ENCODE measurements at places on chromosomes 3 and 15.
A peak's percentile ranks its signal among the peaks of the same experiment; 100 is the strongest.

DNA sequence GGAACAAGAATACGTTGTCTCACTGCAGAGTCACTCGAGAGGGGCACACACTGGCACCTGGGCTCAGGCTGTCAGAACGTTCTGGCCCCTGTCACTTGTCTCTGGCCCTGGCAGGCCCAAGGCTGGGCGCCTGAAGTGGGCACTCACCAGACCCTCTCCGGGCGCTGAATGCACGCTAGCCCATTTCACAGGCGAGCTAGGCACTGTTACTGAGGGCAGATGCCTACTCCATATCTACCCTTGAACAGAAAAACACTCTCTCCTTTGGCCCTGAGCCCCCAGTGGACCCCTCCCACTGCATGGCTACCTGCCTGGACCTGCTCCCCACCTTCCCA, 42.3 kb upstream of the IQSEC1 start:
- no peak for DNase-seq

GRCh38 chr15:99967841-99968371, 234.7 kb upstream of the LYSMD4 start:
- DNase-seq: no peak

DNA sequence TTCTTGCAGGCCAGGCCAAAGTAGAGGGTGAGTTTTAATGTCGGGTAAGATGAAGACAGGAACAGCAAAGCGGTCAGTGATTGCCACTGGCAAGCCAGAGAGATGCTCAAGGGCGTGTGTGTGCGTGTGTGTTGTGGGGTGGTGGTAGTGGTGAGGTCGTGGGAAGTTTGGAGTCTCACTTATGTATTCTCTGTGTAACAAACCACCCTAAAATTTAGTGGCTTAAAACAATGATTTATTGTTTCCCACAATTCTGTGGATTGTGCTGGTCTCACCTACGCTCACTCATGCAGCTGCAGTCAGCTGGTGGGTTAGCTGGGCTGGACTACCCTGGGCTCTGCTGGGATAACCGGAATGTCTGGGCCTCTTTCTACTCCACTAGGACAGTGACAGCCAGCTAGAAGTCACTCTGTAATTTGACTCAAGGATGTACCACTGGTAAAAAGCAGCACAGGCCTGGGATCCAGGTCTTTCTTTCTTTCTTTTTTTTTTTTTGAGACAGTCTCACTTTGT, 50.9 kb upstream of the BHLHE40 start:
- DNase-seq: peak; percentile 25

GRCh38 chr3:103134023-103134724, 699.4 kb downstream of the ZPLD1 start:
- no peak for DNase-seq

DNA sequence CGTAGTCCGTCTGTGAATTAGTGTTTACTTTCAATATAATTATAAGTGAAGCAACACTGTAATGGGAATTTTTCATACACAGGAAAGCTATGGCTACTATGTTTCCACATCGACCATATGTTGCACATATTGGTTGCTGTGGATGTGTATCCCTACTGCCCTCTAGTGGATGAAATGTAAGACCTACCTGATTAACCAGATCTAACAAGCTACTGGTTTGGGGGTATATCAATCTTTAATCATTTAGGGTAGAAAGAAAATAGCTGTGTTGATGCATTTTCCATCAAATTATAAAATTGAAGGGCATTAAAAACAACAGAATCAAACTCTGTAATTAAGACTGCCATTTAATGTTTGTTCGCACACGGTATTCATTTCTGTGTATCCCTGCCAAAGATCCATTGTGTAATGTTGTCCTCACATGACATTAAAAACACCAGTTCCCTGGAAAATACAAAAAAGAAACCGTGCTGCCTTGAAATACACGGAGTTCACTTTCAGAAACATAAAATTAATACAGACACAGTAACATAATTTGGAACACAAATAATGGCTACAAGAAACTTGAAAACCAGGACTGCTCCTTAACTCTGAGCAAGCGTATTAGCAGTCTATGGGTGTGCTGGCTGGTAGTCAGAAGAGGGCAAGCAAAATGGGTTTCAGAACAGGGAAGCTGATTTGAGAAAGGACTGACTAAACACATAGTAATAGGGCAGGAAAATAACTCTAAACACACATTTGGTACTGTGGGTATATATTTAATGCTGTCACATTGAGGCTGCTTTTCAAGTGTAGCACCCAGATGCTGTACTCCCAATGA, 125.1 kb downstream of the TIGIT start:
- no peak for DNase-seq

GRCh38 chr3:184379358-184380184, at the start of gene CHRD:
CHRD (plus strand) TSS chr3:184380054; CDS start chr3:184380319, 265 bp downstream.
- DNase-seq: no peak

DNA sequence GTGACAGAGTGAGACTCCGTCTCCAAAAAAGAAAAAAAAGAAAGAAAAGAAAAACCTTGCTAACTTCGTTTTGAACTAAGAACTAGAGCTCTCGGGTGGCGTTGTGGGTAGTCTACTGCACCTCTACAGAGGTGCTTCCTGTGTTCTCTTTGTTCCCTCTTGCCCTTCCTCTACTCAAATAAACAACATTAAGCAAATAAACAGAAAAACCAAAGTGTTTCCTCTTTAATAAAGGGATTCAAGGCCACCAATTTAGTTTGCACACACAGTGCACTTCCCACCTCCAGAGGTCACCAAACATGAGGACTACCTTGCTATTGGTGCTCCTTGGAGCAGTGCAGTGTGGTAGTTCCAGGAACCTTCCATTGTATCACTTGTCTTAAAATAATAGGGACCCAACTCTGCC, 354.2 kb upstream of the TBL1XR1 start:
- no peak for DNase-seq

- no peak for DNase-seq
These were observed 133.3 kb upstream of the HACD2 start for GRCh38 chr3:123718108-123718507.

DNA sequence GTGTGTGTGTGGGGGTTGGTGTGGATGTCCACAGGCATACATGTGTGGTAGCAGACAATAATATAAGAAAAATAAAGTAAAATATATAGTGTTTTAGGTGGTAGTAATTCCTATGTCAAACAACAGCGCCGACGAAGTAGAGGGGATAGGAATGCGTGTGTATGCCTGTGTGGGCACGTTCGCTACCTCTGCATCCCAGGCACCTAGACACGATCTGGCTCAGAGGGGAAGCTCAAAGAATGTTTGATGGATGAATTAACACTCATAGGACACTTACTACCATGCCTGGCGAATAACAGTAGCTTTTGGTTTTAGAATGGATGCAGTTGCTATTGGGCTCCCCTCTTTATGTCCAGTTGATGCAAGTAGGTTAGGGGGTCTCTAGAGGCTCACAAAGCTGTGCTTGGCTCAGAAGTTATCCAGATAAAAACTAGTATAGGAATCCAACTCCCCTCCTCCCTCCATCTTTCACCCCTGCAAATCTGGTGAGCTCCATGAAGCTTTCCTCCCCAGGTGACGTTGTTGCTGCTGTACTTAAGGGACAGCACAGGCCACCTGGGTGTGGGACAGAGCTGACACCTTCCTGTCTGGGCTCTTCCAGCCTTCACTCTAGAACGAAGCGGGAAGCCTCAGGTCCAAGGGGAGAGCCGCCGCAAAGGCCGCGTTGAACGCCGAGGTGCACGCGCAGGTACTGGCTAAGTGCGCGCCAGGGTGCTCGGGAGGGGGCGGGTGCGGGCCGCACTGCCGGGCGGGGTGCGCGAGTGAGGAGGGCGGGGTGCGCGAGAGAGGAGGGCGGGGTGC, 192.6 kb upstream of the LYSMD4 start:
- DNase-seq: peak; percentile 66

- DNase-seq: no peak
These were observed 299.2 kb downstream of the ZPLD1 start for GRCh38 chr3:102733791-102734563.

DNA sequence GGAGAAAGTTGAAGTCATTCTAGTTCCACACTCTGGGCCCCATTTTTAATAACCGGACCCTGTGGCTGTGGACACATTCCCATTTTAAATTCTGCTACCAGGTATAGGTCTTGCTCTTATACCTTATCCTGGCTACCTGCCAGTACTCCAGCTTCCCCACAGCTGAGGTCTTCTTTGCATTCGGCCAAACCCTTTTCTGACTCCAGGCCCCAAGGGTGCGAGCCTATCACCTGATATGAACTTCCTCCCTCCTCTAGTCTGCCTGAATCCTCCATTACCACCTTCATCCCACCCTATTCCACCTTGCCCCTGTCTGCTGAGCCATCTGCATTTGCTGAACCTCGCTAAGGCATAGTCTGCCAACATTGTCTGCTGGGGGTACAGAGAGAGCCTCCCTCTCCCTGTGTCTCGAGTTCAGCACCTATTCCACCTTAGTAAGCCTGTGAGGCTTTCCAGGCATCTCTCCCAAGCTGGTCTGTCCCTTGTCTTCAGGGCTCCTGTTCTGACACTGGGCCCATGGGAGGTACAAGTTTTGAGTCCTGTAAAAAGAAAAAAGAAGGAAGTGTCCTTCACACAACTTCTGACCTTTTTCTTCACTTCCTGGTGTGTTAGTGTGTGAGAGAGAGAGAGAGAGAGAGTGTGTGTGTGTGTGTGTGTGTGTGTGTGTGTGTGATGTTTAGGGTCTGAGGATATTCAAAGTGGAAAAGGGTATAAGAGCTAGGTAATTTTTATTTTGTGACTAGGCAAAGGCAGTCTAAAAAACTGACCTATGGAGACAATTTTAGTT, 27.0 kb downstream of the PDE8A start:
- DNase-seq: no peak

DNA sequence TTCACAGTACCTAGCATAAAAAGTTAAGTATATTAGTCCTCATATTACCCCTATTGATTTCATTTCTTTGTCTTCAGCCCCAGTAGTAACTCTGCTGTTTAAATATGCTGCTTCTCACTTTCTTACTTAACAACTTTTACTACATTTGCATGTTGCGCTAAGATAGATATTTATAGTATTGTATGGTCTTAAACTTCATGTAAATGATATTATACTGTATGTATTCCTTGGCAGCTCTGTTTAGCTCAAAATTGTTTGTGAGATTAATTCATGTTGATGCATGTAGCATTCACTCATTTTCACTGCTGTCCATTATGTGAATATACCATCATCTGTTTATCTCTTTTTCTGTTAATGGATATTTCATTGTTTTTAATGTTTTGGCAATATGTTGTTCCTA, 64.4 kb downstream of the PPM1L start:
- no peak for DNase-seq

- no peak for DNase-seq
These were observed 81.6 kb upstream of the RPL32 start for GRCh38 chr3:12922881-12923431.

- no peak for DNase-seq
These were observed 334.9 kb downstream of the NEK10 start for GRCh38 chr3:27034255-27034654.

DNA sequence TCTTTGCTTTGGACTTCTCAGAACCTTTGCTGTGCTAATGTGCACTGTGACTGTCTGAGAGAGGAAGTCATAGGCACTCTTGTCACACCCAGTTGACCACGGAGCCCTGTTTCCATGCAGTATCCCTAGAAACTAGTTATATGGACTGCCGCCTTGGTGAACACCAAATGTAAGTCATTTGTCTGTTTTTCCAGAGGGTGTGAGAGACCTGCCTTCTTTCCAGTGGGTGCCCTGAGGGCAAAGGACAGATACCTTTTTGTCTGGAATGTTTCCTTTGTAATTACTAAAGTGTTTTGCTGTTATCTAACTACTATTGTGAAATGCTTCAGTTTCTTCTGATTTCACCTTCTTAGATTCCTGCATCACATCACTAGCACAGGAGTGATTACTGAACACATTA, 91.8 kb downstream of the LARS2 start:
- no peak for DNase-seq

DNA sequence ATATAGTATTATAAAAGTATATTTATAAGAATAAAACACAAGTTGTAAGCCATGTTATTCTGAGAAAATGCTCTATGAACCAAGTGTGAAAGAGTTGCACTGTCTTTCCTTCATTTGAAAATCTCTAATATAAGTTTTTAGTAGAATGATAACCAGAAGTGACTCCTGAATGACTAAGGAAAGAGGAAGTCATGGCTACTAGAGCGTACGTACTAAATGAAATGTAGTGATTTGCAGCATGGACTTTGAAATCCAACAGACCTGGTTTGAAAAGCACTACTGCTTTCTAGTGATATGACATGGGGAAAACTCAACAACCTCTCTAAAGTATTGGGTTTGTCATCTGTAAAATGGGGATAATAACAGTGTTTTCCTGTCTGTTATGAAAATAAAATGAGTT, 10.3 kb upstream of the DNAJC13 start:
- no peak for DNase-seq

GRCh38 chr15:56484287-56484686, 19.4 kb upstream of the MNS1 start:
- DNase-seq: no peak

- DNase-seq: peak; percentile 35
These were observed 835 bp upstream of the TTLL3 start for GRCh38 chr3:9809239-9809614.

- no peak for DNase-seq
These were observed 189.1 kb downstream of the ANXA2 start for GRCh38 chr15:60208709-60209108.

- DNase-seq: no peak
These were observed 304.0 kb upstream of the TLE3 start for GRCh38 chr15:70401709-70402108.

- DNase-seq: no peak
These were observed 268.0 kb downstream of the LPP start for GRCh38 chr3:188421836-188422540.

DNA sequence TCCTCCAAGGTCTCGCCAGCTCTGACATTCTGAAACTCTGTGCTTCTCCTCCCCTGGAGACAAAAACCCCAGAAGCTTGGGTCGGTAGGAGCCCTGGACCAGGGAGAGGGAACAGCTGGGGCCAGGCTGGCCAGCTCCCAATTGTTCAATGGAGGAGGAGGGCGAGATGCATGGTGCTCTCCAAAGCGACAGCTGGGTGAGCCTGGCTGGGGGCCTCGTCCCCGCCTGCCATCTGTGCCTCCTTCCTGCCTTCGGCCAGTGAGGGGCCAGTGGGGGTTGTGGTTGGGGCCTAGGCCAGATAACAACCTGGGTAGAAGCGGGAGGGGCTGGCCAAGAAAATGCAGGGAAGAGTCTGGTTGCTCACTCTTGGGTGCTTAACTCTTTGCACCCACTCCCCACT, 79.4 kb downstream of the CORO2B start:
- no peak for DNase-seq
